ENCODE measurements at places on chromosomes 11 and 22. TPM values are rescaled to one million over a fixed set of nuclear protein-coding genes. Genes with fewer than 3 reads are reported as not detected.

DNA sequence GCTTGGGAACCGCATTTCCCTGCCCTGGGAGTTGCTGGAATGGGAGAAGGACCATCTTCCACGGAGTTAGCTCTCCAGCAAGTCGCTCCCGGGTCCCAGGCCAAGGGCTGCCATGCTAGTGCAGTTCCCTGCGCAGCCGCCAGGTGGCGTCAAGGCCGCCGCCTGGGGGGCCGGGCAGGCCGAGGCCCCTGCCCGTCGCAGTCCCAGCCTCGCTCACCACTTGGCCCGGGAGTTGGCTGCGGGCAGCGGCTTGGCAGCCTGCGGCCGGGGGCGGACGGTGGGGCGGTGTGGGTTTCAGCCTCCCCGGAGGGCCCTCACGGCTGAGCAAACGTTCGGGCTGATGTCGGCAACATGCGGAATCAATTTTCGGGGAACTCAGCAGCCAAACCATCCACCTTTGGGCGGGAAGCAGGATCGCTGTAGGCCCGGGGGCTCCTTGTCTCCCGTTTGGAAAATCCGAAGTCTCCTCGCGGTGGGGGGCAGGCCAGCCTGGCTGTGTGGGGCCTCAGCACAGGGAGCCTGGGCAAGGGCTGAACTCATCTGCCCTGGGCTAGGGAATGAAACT is 415.1 kb downstream of the SOX6 start:
- DNase-seq, result no peak

GRCh38 chr22:39666926-39667325 is 96.4 kb downstream of the CACNA1I start:
- DNase-seq, result no peak

Gene PCF11
- 60.4 TPM for total RNA-seq

DNA sequence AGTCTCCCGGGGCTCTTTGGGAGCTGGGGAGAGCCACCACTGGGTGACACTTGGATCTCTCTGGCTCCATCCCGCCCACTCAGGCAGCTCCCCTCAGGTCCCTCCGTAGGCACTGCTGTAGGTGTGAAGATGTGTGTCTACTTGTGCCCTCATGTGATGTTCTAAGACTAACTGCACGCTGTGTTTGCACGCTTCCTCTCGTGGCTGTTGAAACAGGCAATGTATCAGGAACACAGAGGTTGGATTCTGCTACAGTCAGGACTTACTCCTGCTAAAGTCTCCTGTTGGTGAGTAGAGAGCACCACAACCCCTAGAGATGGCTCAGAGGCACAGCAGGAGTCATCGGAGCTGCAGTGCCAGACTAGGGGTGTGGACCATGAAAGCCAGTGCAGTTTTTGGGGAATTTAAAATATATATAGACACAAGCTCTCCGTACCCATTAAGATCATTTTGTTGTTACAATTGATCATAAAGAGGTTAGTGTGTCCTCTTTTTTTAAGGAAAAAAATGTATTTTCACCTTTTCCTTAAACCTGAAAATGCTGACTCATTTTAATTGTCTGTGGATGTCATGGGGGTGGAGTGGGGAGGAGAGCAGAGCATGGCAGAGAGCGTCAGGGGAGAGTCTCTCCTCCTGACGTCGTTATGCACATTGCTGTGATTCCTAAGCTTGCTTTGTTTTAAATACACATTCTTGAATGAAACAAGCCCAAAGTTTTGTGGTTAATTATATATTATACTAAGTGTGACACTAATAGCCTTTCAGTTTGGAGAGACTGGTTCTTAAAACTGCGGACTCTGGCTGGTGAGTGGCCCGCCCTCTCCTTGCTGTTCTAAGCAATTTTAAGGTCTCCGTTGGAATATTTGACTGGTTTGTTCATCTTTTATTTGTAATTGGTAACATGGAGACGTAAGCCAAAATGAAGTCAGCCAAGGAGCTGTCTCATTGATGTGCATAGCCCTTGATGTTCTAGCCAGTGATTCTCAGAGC is 16.2 kb upstream of the CTTN start:
- DNase-seq, result no peak

Gene UBTFL1
- total RNA-seq, result not detected

Gene BATF2
- total RNA-seq, result 0.68 TPM

Gene F2
- total RNA-seq, result 79.7 TPM

Gene ZBTB44
- 53.8 TPM for total RNA-seq

DNA sequence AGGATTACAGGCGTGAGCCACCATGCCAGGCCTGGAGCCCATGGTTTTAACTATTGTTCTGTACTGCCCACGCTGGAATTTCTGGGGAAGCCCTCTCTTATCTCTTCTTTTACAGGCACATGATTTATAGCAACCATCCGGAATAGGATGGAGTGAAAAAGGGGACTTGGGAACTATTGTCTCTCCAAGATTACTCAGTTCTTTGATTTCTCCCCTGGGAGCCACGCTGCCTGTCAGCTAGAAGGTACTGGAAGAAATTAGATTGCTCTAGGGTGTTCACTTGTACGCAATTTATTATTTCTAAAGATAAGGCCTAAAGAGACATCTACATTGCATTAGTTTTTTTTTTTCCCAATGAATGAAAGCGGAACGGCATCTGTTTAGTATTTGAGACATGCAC is 65.6 kb upstream of the PTPRJ start:
- DNase-seq, result no peak

Gene PRCP
- 49.0 TPM for total RNA-seq

Gene ELFN2
- total RNA-seq, result 0.53 TPM

DNA sequence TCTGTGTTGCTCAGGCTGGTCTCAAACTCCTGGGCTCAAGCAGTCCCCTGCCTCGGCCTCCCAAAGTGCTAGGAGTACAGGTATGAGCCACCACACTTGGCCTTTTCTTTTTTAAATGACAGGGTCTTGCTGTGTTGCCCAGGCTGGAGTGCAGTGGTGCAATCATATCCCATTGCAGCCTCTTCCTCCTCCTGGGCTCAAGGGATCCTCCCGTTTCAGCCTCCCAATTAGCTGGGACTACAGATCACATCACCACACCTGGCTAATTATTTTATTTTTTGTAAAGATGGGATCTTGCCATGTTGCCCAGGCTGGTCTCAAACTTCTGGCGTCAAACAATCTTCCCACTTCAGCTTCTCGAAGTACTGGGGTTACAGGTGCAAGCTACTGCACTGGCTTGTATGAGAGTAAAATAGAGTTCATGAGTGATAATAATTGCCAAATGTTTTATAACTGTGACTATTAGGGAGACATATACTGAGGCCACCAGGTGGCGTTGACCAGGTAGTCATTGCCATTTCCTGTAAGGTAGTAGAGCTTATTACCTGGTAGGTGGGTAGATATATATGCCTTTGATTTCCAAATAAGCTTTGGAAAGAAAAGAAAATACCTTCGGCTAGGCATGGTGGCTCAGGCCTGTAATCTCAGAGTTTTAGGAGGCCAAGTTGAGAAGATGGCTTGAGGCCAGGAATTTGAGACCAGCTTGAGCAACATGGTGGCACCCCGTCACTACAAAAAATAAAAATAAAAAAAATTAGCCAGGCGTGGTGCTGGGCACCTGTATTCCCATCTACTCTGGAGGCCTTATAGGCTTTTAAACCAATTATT is 5.4 kb downstream of the FDX1 start:
- DNase-seq, result no peak

Gene MYOD1
- total RNA-seq, result not detected

DNA sequence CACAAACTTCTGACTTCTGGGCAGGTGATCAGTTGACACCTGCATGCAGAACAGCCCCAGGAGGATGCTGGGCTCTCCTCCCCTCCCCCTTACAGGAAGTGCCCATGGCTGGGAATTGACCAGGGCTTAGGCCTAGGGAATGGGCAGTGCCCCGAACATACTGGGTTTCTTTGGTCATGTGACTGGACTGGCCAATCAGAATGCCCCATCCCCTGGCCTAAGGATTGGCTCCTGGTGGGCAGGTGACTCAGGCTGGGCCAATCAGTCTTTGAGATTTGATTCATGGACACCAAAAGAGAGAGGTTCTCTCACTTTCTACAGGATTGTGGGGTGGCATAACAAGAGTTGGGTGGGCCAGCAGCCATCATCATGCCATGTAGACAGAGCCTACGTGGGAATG is 37.1 kb downstream of the MCM5 start:
- no peak for DNase-seq

Gene BARX2
- total RNA-seq, result 0.10 TPM

GRCh38 chr22:50062509-50063135 is 4.5 kb upstream of the TTLL8 start:
- no peak for DNase-seq

GRCh38 chr11:123218451-123218850 is 23.4 kb upstream of the CLMP start:
- DNase-seq, result no peak

All from hepatocyte (in vitro differentiated cells).